ENCODE measurements at places on chromosomes 1 and 21. TPM values are rescaled to one million over a fixed set of nuclear protein-coding genes. Genes with fewer than 3 reads are reported as not detected.

Gene EPHA10
- total RNA-seq, result not detected

Gene RIPPLY3
- total RNA-seq, result not detected

- DNase-seq, result no peak
These were observed 1.2 kb downstream of the CHD5 start for GRCh38 chr1:6178751-6179563.

DNA sequence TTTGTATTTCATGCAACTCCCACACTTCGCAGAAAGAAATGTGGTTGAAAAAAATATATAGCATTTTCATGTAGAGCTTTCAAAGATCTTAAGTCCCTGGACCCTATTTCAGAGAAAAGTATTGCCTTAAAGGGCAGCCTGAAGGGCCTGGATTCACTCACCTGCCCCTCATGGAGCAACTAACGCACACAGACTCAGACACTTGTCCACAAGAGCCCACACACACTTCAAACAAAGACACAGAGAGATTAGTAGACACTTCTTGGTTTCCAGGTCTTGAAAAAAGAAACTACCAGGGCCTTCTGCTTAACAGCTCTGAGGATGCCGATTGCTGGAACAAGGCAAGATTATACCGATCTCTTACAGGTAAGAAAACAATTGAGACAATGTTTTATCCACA lies 122.2 kb downstream of the ZBTB18 start:
- DNase-seq, result no peak

DNA sequence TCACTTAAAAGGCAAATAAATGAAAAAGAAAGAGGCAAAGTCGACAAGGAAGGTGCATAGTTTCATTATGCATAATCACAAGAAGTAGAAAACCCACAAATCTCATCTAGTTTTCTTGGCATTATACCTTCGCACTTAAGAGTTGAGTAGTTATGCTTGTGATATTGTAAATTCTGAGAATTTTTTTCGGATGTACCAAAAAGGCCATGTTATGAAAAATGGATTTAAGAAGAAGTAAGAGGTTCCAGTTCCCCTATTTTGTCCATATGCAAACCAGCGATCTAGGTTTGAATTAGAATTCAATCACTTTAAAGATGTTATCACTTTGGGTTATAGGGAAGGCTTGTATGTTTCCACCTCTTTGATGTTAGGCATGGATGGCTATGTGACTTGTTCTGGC lies 7.9 kb upstream of the ERICH3 start:
- DNase-seq, result no peak

DNA sequence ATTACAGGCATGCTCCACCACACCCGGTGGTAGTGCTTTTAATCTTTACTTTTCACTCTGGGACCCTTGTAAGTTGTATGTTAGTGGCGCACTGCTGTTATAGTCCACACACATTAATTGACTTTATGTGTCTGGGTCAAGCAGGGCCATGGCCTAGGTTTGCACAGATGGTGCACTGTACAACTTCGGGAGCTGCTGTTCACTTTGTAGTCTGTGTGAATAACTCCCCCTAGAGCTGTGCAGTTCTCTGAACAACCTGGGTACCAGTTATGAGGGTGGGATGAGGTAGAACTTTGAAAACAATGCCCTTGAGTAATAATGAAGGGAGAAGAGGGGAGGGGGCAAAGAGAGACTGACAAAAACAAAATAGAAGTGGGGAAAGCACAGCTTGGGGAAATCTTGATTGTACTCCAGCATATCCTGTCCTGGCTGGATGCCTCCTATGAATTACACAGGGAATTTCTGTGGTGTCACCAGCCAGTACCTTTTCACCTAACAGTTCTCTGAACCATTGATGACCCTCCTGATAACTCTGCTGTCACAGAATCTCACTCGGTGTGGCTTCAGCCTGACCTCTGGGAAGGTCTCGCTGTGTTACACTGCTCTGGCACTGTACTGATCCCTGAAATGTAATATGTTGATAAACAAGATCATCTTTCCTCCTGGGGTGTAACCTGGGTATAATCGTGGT lies 2.2 kb downstream of the PTGFRN start:
- peak; percentile 30 for DNase-seq

DNA sequence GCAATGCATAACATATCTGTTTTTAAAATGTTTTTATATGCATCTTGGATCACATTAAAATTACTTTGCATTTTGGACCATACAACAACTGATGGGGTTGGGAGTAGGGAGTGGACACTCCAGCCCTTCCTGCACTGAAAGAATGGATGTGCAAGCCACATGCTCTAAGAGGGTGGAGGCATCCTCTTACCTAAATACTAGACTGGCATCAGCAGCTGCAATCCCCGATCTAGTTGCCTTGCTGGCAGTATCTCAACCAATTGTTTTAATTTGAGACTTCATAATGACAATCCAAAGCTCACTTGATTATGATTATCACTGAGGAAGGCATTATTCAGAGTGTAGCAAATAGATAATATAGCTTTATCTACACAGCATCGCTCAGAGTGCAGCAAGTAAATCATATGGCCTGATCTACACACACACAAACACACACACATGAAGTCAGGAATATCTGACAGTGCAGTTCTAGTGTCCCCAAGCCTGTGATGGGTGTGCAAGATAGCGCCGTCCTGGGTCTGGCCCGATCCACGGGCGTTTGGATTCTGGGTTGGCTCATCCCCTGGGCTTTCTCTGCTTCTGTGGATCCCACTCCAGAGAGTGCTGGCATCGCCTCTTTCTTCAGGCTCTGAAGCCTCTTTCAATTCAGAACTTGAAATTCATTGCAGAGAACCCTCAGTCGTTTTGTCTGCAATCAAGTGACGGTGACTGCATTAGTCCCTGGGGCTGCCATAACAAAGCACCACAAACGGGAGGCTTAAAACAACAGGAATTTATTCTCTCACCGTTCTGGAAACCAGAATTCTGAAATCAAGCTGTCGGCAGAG lies 181.3 kb downstream of the ETS2 start:
- DNase-seq, result no peak

Data from lung microvascular endothelial cell (primary cell).